AG20443 (cell line): ENCODE measurements at places on chromosomes 4 and X.

DNA sequence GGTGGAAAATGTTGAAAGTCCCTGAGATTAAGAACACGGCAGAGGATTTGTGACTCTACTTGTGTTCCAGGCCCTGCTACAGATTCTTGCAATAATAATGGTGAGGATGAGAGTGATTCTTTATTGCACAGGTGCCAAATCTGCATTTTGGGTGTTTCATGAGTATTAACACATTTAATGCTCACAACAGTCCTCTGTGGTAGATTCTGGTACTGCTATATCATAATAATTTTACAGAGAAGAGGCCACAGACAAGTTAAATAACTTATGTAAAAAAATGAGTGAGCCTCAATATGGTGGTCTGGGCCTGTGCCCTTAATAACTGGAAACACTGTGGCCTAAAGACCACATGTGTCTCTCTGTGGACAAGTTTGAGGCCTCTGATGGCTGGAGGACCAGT is 124.3 kb downstream of the C4orf33 start:
- no peak for DNase-seq

GRCh38 chrX:14801136-14801535 is 71.7 kb downstream of the FANCB start:
- DNase-seq: peak; percentile 28

DNA sequence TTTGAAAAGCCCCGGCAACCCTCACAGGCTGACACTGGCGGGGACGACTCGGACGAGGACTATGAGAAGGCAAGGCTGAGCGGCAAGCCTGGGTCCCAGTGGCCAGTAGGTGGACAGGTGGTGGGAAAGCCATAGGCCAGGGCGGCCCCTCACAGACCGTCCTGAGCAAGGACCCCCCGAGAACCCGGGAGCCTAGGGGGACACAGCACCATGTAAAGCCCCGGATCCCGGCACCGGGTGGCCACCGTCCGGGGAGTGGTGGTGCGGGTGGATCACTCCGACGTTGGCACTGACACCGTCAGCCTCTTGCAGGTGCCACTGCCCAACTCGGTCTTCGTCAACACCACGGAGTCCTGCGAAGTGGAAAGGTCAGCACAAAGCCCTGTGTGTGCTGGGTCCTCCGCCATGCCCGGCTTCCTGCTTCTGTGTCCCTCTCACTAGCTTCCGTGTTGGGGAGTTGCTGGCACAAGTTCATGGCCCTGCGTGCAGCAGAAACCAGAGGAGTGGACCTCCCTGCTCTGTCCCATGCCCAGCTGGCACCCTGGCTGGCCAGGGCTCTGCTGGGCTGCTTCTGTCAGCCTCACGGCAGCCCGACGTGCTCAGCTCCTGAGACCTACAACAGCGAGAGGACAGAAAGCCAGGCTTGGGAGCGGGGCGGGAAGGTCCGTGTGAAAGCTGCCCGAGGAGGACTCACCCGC is 11.9 kb upstream of the ADD1 start:
- no peak for DNase-seq

GRCh38 chrX:70033348-70034051 is 16.2 kb downstream of the AWAT2 start:
- peak; percentile 43 for DNase-seq

GRCh38 chr4:172207886-172208285 is 394.7 kb downstream of the GALNTL6 start:
- no peak for DNase-seq

DNA sequence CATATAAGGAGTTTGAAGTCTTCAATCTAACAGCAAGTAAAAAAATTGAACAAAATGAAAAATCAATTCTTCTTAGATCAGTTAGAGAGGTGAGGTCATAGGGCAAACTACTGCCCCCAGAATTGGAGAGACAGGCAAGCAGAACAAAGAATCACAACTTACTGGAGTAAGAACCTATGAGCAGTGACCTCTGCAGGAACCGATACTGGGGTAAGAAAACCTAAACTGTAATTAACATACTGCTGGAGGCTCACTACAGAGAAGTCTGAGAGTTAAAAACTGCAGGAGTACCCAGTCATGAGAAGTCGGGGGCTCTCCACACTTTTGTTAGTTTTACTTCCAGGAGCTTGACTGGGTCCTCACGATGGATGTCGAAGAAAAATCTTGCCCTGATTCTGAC is 16.0 kb downstream of the CLDN22 start:
- DNase-seq: no peak

- peak; percentile 29 for DNase-seq
Observed at GRCh38 chrX:150482537-150483206, 85.7 kb upstream of the MTM1 start.

GRCh38 chr4:85128246-85129204 is 162.0 kb upstream of the WDFY3 start:
- no peak for DNase-seq

GRCh38 chr4:84917869-84918600 is 48.5 kb downstream of the WDFY3 start:
- DNase-seq: no peak

GRCh38 chr4:150540959-150541360 is 41.0 kb upstream of the MAB21L2 start:
- DNase-seq: no peak

GRCh38 chr4:140108243-140108642 is 45.7 kb downstream of the MAML3 start:
- DNase-seq: no peak

DNA sequence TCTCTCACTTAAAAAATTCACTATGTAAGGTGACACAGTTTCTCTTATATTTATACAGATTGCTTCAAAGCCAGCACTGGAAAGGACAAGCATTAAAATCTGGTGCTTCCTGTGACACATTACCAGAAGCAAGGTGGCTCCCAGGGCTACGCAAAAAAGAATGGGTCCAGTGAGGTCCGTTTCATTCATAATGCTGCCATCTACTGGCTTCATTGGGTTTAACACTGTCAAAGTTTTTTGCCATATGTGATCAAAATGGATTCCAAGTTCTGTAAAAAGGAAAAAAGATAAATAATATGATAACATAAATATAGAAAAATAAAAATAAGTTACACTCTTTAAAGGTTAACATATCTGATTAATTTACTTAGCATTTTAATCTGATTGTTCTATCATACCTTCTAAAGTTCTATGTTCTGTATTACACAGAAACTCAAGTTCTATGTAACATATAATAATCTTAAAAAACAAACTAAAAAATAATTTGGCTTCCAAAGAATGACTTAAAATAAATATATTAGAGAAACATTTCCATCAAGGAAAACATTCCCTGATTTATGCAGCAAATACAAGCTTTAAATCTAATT is 22.1 kb downstream of the YIPF7 start:
- DNase-seq: peak; percentile 60

- peak; percentile 65 for DNase-seq
Observed at GRCh38 chr4:98939892-98940298, 11.0 kb upstream of the EIF4E start.

DNA sequence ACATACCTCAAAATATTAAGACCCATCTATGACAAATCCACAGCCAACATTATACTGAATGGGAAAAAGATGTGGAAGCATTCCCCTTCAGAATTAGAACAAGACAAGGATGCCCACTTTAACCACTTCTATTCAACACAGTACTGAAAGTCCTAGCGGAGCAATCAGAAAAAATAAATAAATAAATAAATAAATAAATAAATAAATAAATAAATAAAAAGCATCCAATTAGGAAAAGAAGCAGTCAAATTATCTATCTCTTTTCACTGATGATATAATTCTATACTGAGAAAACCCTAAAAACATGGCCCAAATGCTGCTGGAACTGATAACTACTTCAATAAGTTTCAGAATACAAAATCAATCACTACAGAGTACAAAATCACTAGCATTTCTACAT is 67.5 kb downstream of the PRR32 start:
- DNase-seq: no peak

DNA sequence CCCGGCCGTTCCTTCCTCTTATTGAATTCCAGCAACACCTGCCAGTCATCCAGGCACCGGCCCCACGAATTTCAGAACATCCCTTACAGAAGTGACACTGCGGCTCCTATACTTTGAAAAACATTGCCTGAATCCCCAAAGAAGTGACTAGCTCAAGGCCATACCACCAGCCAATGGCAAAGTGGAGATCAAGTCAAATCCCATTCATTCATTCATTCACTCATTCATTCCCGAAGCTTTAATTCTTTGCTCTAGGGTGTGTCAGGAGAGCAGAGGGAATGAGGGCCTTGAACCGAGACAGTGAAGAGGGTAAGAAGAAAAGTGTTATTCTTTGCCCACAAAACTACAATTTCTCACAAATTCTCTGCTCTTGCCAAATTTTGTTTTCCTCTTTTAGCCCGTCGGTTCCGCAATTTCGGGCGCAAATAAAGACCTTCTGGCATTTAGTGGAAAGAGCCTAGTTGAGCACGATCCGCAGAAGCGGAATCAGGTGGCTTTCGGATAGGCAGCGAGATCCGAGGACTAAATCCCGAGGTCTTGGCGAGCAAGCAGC is 824 bp upstream of the HMGB3 start:
- no peak for DNase-seq

GRCh38 chr4:23413631-23414030 is 476.2 kb downstream of the PPARGC1A start:
- DNase-seq: no peak

- DNase-seq: no peak
Observed at GRCh38 chrX:43910012-43910411, 27.8 kb upstream of the MAOB start.

GRCh38 chrX:25007059-25008053 is 8.4 kb downstream of the ARX start:
- DNase-seq: no peak

DNA sequence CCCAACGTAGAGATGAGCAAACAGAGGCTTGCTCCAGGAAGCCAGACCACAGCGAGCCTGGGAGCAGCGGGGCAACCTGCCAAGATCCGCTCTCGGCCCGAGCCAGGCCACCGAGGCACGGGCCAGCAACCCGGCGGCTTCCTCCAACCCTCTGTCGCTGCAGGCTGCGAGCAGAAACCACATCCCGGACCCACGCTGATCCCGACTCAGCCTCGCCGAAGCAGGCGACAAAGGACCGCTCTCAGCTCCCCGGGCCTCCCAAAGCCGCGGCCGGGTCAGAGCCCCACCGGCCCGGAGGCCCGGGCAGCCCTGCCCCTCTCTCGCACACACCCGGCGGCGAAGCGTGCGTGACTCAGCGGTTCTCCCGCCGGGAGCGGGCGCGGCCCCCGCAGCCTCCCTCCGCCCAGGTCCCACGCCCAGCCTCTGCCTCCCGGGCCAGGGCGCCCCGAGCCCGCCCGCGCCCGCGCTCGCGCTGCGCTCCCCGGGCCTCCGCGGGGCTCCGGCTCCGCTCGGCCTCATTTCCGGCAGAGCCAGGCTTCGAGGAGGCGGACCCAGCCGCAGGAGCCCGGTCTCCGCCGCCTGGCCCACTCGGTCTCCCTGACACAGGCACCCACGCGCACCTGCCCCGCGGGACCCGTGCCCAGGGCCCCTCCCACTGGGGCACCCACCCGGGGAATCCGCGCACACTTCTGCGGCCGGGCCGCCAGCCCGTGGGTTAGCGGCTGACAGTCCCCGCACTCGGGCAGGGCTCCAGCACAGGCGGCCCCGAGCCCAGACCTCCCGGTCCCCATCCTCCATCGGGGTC is 1.7 kb downstream of the PPP2R2C start:
- DNase-seq: peak; percentile 84

DNA sequence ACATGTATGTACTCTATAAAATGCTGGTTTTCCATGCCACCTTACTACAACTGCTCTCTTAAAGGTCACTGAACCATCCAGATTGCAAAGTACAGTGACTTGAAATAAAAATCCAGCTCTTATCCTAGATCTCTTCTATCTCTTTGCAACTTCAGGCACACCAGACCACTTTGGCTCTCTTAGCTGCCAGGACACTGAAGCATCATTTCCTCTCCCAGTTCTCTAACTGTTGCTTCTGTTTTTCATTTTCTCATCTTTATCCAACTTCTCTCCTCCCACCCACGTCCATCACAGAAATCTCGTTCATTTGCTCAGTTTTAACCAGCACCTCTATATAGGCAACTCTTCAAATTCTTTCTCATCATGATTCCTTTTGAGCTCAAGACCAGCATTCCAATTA is 74.3 kb downstream of the METTL14 start:
- no peak for DNase-seq

GRCh38 chr4:8285976-8286718 is 16.6 kb downstream of the HTRA3 start:
- DNase-seq: no peak

GRCh38 chrX:21989384-21989783 is 42.7 kb upstream of the PHEX start:
- no peak for DNase-seq

- DNase-seq: no peak
Observed at GRCh38 chr4:92636038-92636806, 332.5 kb downstream of the GRID2 start.

DNA sequence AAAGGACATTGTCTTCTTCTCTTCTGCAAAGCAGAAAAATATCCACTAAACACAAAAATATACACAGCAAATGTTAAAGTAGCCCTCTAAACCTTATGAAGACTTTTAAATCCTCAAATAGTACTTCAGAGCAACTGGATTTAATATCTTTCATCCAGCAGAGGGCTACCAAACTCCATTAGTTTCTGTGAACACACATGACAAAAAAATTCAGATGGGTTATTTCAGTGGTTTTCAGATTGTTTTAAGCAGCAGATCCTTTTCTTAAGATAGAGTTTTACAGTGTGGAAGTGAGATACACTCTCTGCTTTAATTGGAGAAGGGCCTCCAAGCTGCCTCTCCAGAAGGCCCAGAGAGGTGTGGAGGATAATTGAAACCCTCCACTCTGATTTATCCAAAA is 56.7 kb downstream of the ANK2 start:
- DNase-seq: peak; percentile 50

- DNase-seq: no peak
Observed at GRCh38 chrX:115490814-115491213, 70.2 kb upstream of the PLS3 start.

- DNase-seq: no peak
Observed at GRCh38 chr4:109495514-109495913, 61.9 kb downstream of the SEC24B start.

GRCh38 chr4:2141762-2142451 is 82.8 kb downstream of the NAT8L start:
- DNase-seq: no peak

DNA sequence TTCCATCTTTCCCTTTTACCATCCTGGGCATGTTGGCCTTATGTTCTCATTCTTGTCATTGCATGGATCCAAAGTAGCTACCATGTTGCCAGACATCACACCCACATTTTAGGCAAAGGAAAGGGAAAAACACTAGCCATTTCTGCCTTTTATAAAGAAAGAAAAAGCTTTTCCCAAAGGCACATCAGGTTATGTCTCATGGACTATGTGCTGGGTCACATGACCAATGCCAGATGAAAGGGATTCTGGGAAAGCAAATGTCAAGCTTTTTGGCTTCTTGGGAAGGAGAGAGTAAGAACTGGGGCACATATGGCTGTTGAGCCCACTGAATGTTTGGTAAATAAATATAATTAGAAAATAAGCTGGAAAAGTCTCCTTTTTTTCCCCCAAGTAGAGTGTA is 4.3 kb upstream of the SOD3 start:
- DNase-seq: no peak

DNA sequence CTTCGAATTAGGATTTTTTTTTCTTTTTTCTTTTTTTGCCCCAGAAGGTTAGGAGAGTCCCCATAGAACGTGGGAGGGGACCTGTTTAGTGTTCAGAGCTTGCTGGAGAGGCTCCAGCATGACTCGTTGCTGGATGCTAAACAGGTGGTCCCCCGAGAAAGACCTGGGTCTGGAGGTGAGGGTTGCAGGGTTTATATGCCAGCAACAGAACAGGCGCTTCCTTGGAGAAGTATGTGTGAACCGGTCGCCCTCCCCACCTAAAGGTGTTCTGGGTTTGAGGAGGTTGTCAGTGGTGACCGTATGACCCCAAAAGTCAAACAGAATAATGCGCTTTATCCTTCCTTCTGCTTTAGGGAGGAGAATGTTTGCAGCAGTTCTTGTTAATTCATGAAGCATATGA is 52.1 kb upstream of the SHOX start:
- no peak for DNase-seq

GRCh38 chr4:150960818-150961217 is 54.3 kb downstream of the LRBA start:
- peak; percentile 35 for DNase-seq
